Stimulated activated CD8-positive, alpha-beta memory T cell treated with anti-CD3 and anti-CD28 coated beads, Interleukin-15, amount 100 ng/mL, for 4 hours (primary cell): ENCODE measurements at places on chromosomes 5 and 9.

- no peak for DNase-seq
Observed at GRCh38 chr5:52560366-52560765, 227.3 kb upstream of the ITGA1 start.

DNA sequence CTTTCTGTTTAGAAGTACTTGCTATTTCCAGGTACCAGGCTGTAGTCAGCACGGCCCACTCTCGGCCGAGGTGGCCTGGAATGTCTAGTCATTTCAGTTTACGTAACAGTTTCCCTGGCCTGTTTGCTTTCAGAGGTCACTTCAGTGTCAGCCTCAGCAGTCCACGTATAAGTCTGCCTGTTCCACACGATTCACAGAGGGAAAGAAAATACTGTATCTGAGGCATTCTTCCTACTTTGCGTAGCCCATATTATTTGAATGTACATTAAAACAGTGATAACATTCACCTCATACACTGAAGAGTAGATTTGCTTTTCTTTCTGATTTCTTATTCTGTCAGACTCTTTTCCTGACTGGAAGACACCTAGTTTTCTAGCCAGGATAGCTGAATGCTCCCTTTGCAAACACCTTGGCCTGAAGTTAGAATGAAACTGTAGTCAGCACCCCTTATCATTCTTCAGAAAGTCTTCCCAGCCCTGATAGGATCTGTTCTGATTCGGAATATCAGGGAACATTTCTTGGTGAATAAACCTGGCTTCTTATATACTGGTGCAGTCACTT, 140.9 kb downstream of the AOPEP start:
- DNase-seq: no peak

DNA sequence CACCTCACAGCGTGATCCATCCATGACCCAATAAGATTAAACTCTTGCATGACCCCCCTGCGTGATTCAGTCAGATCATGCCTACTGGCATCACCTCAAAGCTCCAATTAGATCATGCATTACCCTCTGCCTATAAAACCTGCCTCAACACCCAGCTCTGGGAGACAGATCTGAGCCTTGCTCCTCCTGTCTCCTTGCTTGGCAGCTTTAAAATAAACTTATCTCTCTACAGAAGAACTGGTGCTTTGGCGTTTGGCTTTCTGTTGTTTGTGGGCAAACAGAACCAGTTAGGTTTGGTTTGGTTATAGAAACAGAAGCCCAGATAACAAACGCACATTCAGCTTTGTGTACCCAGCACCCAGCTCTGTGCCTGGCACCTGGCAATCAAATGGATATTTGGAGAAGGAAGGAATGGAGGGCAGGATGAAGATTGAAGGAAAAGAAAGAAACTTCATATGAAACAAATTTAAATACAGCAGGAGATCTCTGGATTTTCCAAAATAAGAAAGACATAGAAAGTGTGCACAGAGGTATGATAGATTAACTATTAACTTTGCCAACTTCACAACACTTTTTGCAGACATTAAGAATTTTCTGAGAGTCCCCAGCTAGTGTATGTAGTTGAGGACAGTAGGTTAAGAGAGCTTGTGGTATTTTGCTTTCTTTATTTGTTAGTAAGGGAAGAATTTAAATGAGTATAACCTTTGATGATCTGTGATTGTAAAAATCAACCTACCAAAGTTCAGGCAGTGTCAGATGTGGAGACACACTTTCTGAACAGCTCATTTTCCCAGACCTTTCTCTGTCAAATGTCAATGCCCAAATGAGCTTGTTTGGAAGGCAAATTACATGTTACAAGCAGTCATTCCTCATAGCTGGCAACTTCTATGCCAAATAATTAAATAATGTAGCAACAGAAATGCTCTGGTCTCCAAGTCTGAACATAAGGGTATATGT, 102.1 kb upstream of the ASTN2 start:
- DNase-seq: no peak

DNA sequence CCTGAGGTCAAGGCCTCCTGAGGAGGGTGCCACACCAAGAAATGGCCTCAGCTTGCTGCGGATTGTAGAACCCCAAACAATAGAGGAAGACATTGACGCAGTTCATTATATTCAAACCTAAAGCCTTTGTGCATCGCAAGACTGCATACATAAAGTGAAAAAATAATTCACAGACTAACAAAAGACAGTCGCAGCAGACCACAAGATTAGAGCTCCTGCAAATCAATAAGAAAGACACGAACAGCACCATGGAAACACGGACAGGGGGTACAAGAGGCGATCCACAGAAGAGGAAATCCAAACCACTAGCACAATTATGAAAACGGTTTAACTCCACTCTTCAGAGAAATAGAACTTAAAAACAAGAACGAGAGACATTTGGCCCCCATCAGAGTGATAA, 10.0 kb upstream of the TCOF1 start:
- DNase-seq: no peak

DNA sequence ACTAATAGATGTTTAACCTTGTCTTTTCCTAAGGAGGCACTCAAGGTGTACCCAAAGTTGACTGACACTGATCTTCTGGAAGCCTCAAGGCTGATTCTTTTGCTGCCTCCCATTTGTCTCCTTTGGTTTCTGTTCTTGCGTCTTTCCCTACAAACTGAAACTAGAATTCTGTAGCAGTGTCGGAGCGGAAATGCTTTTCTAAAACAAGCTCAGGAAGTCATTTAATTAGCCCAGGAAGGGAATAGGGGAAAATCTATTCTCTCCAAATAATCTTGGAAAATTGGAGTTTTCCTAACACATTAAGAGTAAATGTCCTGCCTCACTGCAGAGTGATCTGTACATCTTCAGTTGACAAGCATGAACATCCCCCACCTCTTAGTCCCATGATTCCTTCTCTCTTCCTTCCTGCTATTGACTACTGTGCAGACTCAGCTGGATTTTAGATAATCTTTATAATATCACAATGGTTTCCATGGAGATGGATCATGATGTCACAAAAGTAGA, 182.7 kb downstream of the NR3C1 start:
- no peak for DNase-seq

- DNase-seq: no peak
Observed at GRCh38 chr9:28045051-28045450, 471.8 kb upstream of the C9orf72 start.

- no peak for DNase-seq
Observed at GRCh38 chr5:84259283-84260045, 125.2 kb downstream of the EDIL3 start.

GRCh38 chr5:94702729-94703128, 84.3 kb downstream of the SLF1 start:
- DNase-seq: no peak

DNA sequence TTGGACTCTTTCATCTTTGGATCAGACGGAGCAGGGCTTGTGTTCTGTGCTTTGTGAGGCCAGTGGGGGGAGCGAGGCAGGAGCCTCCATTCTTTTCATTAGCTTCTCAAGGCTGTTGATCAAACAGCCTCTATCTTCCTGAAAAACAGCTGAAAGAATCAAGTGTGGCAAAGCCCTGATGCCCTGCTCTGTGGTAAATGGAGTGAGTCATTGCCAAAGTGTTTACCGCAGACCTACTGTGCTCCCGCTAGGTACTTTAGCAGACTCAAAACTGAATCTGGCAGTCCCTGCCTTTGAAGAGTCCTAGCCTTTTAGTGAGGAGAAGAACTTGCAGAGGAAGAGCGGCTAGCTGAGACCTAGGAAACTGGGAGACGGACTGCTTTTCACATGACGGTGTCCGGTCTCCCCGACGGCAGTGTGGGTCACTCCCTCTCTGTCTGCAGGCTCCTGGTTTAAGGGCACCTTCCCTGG, 3.3 kb downstream of the ANKRD33B start:
- DNase-seq: no peak

GRCh38 chr5:159628703-159629102, 287.6 kb upstream of the ADRA1B start:
- DNase-seq: no peak

GRCh38 chr5:37554938-37555337, 175.8 kb downstream of the WDR70 start:
- no peak for DNase-seq

GRCh38 chr9:129176701-129177442, 1.2 kb downstream of the IER5L start:
- peak; percentile 6 for DNase-seq

- DNase-seq: no peak
Observed at GRCh38 chr5:57335092-57335660, 147.4 kb downstream of the ACTBL2 start.

DNA sequence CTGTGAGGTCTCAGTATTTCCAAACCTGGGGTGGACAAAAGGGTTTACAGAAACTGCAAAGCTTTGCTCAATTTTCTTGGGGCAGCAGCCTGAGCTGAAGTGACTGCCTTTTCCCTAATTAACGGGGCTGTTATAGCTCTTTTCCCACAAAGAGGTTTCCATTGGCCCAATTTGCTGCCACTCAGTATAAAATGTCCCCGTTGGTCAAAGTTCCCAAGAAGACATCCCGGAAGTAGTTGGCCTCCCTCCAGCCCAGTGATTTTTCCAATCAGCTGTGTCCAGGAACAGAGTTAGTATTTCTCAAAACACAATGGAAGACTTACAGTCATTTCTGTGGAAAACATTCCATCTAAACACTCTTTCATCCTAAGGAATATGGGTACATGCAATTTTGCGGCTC, 643.6 kb downstream of the ACTL7B start:
- DNase-seq: no peak

- DNase-seq: no peak
Observed at GRCh38 chr9:77325058-77325457, 147.7 kb downstream of the VPS13A start.

GRCh38 chr5:33332804-33333203, 108.0 kb upstream of the TARS1 start:
- DNase-seq: no peak

DNA sequence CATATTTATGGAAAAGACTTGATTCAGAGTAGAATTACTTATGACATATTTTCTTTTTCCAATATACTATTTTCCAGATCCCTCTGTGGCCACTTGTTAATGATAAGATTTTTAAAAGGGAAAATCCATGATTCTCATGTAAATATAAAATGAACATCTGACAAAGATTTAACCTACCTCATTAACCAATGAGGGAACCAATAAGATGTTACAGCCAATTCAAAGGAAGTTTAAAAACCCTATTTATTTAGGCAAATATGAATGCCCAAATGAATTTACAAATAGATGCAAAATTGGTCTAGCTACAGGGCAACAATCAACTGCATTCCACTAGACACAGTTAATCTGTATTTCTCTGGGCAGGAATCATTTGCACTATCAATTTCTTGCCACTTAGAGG, 226.8 kb downstream of the ADAMTSL1 start:
- DNase-seq: no peak

DNA sequence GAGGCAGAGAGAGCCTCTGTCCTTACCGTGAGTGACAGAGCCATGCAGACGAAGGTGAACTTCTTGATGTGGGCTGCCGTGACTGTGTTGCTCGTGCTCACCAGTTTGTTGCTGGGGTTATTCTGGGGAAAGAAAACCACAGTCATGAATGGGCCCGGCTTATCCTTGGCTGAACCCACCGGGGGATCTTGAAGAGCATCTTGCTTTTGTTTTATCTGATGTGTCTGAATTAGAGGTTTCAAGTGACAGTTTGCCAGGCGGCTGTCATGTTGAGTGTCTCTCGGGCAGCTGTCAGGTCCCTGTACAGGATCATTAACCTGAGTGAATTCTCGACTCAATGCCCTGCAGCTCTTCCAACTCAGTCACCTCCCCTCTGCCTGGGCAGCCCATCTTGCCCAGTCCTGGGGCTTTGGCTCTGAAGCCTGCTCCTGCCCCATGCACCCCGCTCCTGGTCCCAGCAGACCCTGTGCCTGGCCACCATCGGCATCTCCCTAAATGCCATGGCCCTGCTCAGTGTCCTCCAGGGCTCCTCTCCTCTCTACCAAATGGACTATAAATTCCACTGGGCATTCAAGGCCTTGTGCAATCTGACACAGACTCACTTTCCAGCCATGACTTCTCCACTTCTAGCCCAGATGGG, 77.4 kb downstream of the OTULIN start:
- DNase-seq: no peak

DNA sequence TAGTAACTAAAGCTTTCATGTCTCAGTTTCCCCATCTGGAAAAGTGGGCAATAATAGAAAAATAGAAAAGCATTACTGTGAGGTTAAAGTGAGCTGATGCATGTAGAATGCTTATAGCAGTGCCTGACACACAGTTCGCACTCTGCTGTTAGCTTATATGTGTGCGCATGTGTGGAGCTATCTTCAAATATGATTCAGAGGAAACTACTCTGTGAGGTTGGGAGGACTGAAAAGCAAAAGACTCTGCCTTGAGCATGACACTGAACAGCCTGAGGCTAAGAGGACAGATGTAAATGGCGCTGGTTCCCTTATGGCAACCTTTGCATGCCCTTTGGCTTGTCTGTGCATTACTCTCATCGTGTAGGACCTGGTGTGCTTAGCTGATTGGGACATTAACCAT, 19.4 kb downstream of the NTRK2 start:
- DNase-seq: no peak

DNA sequence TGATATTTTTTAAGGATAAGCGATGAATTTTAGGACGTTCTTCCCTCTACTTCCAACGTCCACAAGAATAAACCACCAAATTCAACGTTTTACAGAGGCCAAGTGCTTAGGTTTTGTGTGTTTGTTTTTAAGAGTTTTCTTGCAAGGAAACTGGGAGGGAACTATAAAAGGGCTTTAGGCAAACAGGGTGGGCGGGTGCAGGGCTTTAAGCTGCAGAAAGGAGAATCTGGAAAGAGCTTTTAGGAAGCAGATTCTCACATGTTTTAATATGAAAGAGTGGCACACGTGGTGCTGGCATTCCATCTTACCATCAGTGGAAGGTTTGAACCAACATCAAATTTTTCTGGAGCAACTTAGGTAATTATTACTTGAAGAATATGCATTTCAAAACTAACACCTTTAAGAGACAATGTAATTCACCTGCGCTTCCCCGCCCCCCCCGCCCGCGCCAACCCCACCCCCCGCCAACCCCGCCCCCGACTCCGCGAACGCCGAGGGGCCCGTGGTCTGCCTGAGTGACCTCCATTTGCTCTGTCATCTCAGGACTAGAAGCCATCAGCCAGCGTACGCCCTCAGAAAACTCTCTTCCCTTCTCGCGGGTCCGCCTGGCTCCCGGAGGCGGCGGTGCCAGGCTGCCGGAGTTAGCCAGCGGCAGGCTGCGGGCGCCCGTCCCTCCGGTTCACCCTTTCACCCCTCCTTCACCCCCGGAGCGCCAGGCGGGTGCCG, 911 bp upstream of the PIK3R1 start:
- DNase-seq: no peak

DNA sequence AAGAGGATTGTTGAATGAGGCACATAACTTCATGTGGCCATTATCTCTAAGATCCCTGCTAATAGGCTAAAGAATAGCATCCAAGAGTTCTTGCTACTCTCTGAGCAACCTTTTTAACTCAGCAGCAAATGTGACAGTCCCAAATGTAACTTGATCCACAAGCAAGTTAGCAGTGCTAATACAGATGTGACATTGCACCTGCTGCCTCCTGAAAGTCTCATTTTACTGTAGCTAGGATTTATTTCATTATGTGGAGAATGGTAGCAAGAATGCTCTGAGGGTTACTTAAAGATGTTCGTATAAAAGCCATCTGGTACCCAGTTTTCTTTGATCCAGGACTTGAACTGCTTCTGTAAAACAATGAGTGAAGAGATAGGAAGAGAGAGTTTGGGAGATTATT, 45.8 kb downstream of the CDH10 start:
- no peak for DNase-seq
